ENCODE measurements at places on chromosomes 12 and 14. TPM values are rescaled to one million over a fixed set of nuclear protein-coding genes. Genes with fewer than 3 reads are reported as not detected.

RNASE4 gene
- total RNA-seq, result 66.4 TPM

SSPN gene
- 36.7 TPM for total RNA-seq

OR9K2 gene
- total RNA-seq, result not detected

DNA sequence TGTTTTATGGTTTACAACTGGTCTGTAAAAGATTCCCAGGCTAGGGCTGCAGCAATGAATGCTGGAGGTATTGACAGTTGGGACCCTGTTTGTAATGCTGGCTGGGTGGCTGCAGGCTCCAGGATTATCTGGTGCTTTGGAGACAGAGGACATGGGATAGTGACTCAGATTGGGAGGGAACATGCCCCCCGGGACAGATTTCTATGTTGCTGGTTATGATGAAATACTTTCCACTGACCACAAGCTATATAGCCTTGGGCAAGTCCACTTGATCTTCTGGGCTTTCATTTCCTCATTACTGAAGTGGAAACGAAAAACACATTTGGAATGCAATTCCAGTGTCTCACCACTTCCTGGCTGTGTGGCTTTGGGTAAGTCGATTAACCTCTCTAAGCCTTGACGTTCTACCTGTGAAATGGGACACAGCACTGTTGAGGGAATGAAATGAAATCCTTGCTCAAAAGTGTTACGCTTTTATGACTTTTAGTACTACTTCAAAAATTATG lies 6.3 kb upstream of the TPCN1 start:
- H3K27ac ChIP-seq, result peak overlapping the region; percentile 31
- H3K27me3 ChIP-seq, result no peaks in the 10 kb centered on the region
- no peak for DNase-seq
- peaks cover 46% of the 10 kb centered on the region for H3K4me1 ChIP-seq
- H3K4me3 ChIP-seq, result no peak overlapping the region
- no peaks in the 10 kb centered on the region for H3K36me3 ChIP-seq

DNA sequence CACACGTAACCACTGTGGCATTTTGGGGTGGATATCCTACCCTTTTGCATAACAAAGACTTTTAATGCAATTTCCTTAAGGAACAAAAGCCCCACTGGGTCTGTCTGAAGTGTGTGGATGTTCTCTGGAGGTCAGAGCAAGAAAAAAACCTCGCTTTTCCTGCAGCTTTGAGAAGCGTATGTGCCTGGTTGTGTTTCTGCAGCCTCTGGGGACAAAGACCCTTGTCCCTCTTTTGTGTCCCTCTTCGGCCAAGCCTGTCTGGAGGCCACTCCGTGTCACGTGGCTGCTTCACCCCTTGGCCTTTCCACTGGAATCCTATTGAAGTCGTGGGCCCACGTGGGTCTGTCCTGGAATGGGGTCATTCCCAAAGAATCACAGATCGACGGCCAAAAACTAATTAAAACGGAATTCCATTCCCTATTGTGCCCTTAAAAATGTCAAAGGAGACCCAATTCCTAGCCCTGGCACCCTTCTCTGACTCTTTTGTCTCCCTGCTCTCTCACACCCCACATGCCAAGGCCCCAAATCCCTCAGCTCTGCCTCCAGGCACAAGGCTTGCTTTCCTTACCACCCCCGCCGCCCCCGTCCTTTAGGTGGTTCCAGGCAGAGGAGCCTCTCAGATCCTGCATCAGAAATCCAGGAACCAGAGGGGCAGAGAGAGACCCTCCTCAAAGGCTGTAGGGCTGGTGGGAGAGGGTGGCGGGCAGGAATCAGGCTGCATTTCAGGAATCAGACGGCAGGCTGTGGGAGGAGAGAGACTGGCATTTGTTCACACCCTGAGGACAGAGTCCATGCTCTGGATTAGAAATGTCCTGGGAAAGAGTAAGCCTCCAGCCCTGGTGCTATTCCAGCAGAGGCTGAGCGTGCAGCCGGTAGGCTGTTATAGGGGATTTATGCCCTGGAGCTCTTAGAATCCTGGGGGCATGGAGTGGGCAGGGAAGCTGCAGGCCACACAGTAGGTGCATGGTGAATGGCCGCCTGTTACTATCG lies 12.6 kb upstream of the CYP46A1 start:
- no peak for DNase-seq
- H3K27me3 ChIP-seq, result no peaks in the 10 kb centered on the region
- H3K4me3 ChIP-seq, result no peak overlapping the region
- H3K4me1 ChIP-seq, result no peaks in the 10 kb centered on the region

Data from thoracic aorta (tissue), 2 donors.